ENCODE measurements at places on chromosomes 12 and 14.

GRCh38 chr14:33035416-33036194, 96.9 kb downstream of the NPAS3 start:
- no peak for DNase-seq

GRCh38 chr12:117507548-117507947, 146.1 kb upstream of the NOS1 start:
- no peak for DNase-seq

- DNase-seq = no peak
Measured at GRCh38 chr12:9721394-9722092, 11.4 kb downstream of the CLECL1 start.

GRCh38 chr14:90274019-90274418, 17.7 kb downstream of the PSMC1 start:
- no peak for DNase-seq

GRCh38 chr12:117046011-117046369, 53.2 kb downstream of the TESC start:
- DNase-seq = no peak

- DNase-seq = no peak
Measured at GRCh38 chr12:119783787-119784186, 93.3 kb downstream of the CIT start.

DNA sequence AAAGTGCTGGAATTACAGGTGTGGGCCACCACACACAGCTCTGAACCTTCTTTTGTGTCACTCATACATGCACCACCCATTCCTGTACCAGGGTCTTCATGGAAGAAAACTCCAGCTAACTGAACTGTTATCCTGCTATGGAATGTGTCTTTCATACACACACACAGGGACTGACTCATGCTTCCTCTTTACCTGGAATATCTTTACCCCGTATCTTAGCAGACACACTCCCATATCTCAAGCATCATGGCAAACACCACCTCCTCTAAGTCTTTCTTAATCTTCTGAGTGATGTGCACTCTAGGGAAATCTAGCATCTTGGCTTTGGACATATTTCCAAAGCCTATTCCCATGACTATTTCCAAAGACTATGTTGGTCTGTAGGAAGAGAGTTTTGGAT, 35.0 kb upstream of the DTX1 start:
- DNase-seq = no peak

DNA sequence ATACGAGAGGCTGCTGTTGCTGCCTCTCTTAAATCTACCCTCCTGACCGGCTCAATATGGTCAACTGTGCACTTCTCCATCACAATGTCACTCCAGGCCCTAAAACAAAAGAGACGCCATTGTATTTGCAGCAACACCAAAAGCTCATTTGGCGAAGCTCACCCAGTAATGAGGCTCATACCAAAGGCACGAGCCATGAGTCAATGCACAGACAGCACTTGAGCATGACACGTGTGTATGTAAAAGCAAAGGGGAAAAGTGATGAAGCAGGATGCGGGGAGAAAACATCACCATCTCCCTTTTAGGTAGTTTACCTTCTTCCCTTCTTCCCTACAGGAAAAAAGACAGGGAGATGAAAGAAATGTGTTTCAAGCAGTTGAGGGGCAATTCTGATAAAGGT, 150.3 kb downstream of the FOXN3 start:
- no peak for DNase-seq

DNA sequence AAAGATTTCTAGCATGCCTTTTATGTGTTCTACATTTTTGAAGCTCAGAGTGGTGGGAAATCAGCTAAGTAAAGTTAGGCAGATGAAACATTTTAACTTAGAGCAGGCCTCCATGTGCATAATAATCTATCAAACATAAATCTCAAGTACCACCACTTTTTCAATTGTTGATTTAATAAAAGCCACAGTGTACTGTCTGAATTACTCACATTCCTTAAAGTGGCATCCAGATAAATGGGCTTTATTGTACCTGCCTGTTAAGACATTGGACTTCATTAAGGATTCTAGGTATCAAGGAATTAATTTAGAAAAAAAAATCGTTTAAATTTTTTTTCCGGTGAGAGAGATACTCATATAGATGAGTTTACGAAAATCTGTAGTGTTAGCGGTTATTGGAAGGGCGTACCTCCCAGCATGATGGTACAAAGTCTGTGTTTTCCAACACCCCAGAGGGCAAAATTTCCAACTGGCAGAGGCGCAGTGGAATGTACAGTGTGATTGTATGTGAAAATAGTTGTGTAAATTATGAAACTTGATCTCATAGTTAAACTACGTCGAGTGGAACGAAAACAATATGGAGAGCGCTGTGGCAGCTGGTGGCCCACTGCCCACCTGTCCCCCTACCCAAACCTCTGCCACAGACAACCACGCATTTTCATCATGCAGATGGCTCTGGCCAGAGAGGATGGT, 25.0 kb downstream of the ELK3 start:
- no peak for DNase-seq

DNA sequence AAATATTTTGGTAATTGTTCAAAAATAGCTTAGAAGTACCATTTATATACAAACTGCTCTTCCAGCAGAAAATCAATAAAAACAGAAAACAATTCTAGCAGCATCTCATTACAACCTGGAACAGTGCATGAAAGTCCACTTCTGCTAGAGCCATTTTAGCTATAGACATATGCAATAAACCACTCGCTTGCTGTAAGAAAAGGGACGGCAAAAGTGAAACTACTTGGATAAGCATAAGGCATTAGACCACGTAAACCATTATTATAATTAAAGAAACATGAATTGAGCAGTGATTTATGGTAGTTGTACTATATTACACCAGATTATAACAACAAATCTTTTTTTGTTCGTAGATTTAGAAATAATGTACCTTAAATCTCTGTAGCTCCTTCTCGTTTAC, 48.7 kb downstream of the LRIG3 start:
- no peak for DNase-seq

- DNase-seq = no peak
Measured at GRCh38 chr12:74264692-74265091, 272.9 kb upstream of the ATXN7L3B start.

- peak; percentile 75 for DNase-seq
Measured at GRCh38 chr12:116861320-116861719, 19.9 kb downstream of the HRK start.

DNA sequence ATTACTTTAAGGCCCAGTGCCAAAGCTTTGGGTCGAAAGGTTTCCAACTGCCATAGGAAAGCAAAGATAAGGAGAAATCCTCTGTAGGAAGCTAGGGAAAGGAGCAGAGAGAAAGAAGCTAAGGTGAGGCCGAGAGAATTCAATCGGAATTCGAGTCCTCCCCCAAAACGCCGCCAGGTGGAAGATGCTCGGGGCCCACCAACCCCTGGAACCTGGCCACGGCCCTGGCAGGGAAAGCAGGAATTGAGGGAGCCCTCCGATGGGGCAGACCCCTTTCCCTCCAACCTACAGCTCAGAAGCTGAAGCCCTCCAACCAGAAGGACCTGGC, 498 bp downstream of the GMFB start:
- no peak for DNase-seq

GRCh38 chr14:68924186-68925158, 54.6 kb downstream of the ACTN1 start:
- peak; percentile 51 for DNase-seq

DNA sequence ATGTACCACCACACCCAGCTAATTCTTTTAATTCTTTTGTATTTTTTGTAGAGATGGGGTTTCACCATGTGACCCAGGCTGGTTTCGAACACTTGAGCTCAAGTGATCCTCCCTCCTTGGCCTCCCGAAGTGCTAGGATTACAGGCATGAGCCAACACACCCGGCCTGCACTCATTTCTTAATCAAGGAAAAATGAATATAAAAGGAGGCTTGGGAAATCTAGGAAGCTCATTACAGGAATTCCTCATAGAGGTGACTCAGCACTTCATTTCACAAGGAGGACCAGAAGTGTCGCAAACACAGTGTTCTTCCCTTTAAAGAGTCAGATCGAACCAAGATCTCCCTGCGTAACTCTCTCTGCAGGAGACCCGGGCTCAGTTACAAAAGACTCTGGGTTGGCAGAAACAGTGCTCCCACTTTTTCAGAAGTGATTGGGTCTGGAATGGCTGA, 30.3 kb downstream of the NFKBIA start:
- no peak for DNase-seq

DNA sequence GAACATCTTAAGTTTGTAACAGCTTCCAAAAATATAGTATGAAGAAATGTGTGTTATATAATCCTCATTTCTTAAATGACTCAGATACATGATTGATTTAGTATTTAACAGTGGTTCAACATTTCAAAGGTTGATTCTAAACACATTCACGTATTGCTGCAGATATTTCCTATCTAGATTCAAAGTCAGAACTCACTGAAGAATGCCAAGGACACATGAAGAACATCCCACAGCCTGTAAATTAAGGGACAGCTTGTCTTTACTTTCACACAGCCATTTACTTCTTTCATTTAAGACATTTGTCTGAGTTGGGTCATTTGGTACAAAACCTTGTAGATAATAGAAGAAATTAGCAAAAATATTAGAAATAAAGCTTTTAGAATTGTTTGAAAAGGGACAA, 66.9 kb upstream of the CPSF6 start:
- DNase-seq = no peak

- DNase-seq = no peak
Measured at GRCh38 chr12:104351057-104351983, 47.8 kb downstream of the EID3 start.

DNA sequence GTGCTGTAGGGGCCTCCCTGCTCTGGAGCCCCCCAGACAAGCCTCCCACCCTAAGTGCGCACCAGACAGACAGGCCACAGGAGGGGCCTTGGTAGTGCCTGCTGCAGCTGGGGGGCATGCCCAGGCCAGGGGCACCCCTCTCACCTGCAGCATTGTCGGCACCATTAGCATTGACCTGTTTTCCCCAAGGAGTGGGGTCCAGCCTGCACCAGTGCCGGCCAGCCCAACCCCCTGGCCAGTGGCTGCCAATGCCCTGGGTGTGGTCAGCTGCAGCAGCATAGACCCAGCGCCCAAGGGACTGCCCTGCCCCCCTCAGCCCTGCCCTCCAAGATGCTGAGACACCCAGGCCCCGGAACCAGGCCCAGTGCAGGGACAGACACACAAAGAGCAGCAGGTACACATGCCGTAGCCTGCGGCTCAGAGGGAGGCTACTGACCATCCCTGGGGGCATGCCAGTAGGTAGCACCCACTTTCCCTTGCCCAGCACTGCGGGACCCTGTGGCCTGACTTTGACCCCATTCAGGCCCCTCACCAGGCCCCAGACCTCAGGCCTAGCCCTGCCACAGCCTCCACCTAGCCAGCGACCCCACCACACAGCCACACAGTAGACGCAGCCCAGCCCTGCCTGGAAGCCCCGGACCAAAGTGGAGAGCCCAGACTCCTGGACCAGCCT, 1.0 kb downstream of the AHNAK2 start:
- DNase-seq = peak; percentile 67

- DNase-seq = peak; percentile 75
Measured at GRCh38 chr12:123389560-123390351, 5.8 kb downstream of the KMT5A start.

GRCh38 chr12:102510031-102510430, 29.7 kb upstream of the IGF1 start:
- no peak for DNase-seq

GRCh38 chr12:121580959-121581685, at the start of gene KDM2B:
Gene KDM2B (minus strand): TSS chr12:121581023. CDS start chr12:121580911, 112 bp downstream.
- peak; percentile 45 for DNase-seq

DNA sequence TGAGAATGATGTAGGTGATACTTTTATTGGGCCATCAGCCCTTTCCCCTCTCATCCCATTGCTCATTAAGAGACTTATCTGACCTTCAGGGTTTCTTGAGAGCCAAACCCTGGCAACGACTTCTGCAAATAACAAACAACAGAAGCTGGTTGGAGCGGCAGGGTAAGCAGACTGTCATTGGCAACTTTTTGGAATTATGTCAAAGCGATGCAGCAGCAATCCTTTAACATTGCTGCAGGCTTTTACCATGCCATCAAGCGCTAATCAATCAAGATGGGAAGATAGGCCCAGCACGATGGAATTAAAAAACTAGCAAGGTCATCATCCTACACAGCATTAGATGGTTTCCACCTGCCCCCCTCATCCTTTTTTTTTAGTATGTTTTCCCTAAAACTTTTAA, 406.1 kb upstream of the PDE3A start:
- DNase-seq = peak; percentile 24

DNA sequence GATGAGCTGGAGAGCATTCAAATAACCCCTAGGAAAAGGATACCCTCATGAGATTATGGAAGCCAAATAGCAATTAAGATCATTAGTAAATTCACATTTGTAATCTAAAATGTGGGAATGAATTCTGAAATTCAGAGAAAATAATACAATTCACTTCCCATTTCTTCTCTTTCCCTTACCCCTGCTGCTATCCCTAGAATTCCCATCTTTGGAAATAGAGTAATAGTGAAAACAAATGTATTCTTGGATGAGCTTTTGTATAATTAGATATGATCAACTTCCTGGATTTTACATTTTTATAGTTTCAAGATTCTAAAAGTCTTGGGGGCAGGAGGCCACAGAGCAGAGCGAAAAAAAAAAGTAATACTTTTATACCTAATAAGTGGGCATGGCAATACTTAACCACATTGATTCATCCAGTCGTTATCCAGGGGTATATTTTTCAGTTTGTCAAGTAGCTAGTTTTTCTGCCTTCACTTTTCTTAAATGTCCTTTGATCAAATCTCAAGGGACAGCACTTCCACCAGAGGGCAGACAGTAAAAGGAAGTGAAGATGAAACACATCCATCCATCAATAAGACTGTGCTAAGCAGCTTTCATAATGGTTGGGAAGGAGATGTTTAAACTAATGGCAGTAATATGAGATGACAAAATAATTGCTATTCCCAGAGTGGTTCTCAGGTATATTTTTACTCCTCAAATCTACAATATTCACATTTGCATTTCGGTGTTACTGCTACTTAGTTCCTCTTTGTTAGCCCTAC, 401.3 kb downstream of the DIO2 start:
- no peak for DNase-seq

GRCh38 chr12:50574601-50575348, 70.0 kb downstream of the DIP2B start:
- no peak for DNase-seq

DNA sequence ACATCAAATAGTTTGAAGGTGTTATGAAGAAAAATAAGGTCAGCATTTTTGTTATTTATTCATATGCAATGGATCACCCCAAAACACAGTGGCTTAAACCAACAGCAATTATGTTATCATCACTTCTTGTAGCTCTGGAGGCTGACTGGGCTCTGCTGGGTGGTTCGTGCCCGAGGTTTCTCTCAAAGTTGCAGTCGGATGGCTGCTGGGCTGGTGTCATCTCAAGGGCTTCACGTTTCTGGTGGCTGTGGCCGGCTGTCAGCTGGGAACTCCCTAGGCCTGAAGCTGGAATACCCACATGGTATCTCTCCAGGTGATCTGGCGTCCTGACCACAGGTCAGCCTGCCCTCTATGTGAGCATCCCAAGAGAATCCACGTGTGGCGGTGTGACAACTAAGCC, 12.0 kb downstream of the DIO3 start:
- no peak for DNase-seq

All from heart left ventricle (tissue), 16 donors.